ENCODE measurements at places on chromosomes 11 and 22.
A peak's percentile ranks its signal among the peaks of the same experiment; 100 is the strongest.

- no peak for DNase-seq
These were observed 54.4 kb upstream of the GRK2 start for GRCh38 chr11:67211656-67212436.

- DNase-seq: peak; percentile 95
These were observed 4.3 kb upstream of the SBF2 start for GRCh38 chr11:10298342-10298741.

DNA sequence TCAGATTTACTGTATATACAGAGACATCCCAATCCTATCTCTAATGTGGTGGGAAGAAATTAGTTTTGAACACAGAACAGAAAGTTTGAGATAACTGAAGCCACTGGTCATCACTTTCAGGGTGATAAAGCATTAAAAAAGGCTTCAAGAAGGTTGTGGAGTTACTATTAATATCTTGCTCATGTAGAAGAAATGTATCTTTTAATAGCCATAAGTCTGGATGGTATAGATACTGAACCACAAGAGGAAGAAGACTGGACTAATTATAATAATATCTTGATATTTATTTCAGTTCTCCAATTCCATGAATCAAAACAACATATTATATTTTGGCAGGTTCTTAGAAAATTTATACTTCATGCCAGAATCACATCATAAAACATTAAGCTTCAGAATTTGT is 137.1 kb downstream of the TMEM135 start:
- DNase-seq: no peak

- no peak for DNase-seq
These were observed 26.8 kb downstream of the CLDN25 start for GRCh38 chr11:113806406-113806805.

GRCh38 chr22:35544189-35544588 is 3.6 kb downstream of the RASD2 start:
- no peak for DNase-seq

GRCh38 chr11:66920978-66921784 is 37.0 kb downstream of the PC start:
- DNase-seq: no peak

DNA sequence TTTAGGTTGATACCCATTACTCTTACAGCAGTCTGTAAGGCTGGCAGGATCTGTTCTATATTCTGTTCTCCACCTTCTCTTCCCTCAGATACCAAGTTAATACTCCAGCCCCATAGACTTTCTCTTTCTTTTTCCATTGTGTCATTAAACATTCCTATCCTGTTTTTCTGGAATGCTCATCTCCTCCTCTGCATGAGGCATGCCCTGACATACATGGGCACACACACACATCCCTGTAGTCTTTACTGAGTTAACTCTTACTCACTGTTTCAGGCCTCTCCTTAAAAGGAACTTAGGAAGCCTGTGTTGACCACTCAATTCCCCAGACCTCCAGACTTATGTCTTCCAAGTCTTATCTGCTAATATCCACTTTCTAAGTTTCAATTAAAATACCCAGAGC is 476.8 kb downstream of the METTL15 start:
- DNase-seq: peak; percentile 42

- no peak for DNase-seq
These were observed 17.2 kb upstream of the MPZL2 start for GRCh38 chr11:118281284-118281683.

DNA sequence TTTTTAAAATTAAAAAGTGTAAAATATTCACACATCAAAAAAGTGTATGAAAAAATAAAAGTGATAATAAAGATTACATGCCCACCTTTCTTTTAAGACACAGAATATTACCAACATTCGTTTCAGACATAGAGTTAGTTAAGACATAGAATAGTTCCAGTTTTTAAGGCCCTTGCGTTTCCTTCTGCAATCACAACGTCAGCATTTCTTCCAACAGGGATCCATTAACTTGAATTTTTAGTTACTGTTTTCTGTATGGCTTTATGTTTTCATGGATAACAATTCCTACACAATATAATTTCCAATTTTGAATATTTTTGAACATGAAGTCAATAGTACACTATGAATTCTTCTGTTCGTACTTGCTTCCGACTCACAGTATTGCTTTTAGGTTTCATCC is 170.8 kb upstream of the C11orf87 start:
- no peak for DNase-seq

- no peak for DNase-seq
These were observed 7.6 kb upstream of the FJX1 start for GRCh38 chr11:35610631-35611030.

GRCh38 chr11:72535194-72535547 is 100.8 kb upstream of the CLPB start:
- no peak for DNase-seq

- DNase-seq: no peak
These were observed 5.1 kb downstream of the ACCS start for GRCh38 chr11:44071157-44071556.

DNA sequence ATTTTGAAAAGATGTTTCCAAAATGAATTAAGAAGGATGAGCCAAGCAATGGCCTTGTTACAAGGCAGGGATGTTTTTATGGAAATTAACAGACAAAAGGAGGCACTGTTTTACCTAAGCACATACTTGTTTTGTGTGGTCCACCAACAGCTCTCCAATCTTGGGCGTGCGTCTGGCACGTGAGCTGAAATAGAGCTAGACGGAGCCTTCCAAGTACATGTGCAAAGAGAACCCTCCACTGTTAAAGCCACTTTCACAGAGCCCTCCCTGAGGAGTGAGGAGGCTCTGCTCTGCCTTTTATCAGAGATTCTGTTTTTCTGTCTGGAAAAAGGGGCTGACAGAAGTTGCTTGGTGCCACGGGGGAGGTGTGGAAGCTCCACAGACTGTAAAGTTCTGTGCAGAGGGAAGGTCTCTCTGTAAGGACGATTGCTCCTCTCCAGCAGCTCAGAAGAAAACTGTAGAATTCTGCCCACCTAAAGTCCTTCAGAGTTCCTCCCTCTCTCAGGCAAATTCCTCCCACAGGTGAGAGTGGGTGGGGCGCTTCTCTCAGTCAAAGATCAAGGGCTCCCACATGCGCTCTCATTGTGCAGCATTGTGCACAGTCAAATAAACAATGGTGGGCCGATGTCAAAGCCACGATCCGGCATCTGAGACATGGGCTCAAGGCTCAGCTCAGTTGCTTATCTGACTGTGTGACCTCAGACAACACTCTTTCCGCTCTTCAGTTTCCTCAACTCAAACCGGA is 92.6 kb upstream of the CSNK2A3 start:
- no peak for DNase-seq

DNA sequence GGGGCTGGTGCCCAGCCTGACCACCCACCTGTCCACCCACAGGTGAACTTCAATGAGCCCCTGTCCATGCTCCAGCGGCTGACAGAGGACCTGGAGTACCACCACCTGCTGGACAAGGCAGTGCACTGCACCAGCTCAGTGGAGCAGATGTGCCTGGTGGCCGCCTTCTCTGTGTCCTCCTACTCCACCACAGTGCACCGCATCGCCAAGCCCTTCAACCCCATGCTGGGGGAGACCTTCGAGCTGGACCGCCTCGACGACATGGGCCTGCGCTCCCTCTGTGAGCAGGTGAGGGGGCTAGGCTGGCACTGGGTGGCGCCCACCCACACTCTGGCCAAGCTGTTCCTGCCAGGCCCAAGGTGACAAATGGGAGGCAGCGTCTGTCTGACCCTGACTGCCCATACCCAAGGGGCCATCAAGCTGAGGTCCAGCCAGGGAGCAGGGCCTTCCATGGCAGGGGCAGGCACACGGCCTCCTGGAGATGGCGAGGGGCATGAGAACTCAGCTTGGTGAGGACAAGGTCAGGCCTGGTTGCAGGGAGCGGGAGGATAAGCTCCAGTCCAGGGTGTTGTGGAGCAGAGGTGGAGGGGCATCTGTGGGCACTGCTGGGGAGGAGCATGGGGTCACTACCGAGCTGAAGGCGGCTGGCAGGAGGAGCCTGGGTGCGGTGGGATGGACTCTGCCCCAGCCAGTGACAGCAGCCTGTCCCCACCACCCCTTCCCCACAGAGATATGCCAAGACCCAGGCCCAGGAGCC is 77.7 kb downstream of the MORC2 start:
- no peak for DNase-seq

DNA sequence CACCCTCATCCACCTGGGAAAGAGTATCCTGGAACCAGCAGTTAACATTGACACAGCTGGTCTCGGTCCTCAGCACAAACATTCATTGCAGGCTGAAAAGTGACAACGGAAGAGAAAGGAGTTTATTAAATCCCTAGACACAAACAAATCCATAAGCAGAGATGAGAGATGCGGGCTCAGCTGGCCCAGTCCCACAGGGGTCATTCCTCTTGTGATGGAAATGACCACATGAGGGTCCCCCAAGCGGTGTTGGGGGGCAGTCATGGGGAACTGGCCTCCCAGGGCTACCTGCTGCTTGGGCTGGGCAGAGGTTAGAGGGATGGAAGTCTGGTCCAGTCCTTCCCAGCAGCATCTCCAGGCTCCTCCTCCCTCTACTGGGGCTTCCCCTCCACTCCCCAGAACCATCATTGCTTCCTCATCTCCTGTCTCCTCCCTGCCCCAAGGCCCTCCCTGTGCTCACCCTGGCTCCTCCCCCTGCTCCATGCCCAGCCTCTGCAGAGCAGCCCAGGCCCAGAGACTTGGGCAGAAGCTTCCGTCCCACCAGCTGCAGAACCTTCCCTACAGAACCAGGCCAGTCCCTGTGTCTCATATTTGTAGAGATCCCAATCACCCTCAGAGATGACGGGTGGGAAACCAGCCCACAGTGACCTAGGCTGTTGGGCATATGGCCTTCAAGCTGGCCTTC is 5.4 kb upstream of the IGLL5 start:
- DNase-seq: no peak

DNA sequence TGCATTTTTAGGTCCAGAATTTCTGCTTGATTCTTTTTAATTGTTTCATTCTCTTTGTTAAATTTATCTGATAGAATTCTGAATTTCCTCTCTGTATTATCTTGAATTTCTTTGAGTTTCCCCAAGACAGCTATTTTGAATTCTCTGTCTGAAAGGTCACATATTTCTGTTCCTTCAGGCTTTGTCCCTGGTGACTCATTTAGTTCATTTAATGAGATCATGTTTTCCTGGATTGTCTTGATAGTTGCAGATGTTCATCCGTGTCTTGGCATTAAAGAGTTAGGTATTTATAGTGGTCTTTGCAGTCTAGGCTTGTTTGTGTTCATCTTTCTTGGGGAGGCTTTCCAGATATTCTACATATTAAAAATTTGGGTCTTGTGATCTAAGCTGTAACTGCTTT is 694.8 kb upstream of the CCDC179 start:
- peak; percentile 73 for DNase-seq

DNA sequence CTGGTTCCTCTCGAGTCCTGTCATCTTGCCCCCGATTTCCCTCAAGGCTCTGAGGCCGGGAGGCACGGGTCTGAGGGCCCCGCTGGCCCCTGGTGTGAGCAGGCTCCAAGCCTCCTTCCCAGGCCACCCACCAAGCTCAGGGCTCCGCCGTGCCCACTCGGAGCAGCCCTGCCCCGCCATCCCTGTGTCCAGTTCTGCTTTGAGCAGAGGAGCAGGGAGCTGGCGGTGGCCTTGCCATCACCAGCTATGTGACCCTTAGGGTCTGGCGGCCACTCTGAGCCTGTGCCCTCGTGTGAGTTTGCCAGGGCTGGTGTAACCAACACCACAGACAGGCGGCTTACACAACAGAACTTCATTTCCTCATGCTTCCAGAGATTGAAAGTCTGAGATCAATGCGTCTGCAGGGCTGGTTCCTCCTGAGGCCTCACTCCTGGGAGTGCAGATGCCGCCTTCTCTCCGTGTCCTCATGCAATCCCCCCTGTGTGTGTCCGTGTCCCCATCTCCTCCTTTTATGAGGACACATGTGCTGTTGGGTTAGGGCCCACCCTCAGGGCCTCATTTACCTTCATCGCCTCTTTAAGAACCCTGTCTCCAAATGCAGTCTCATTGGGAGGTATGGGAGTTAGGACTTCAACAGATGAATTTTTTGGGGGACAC is 36.5 kb upstream of the CELSR1 start:
- no peak for DNase-seq

GRCh38 chr11:132770829-132771530 is 761.3 kb downstream of the OPCML start:
- DNase-seq: peak; percentile 11

DNA sequence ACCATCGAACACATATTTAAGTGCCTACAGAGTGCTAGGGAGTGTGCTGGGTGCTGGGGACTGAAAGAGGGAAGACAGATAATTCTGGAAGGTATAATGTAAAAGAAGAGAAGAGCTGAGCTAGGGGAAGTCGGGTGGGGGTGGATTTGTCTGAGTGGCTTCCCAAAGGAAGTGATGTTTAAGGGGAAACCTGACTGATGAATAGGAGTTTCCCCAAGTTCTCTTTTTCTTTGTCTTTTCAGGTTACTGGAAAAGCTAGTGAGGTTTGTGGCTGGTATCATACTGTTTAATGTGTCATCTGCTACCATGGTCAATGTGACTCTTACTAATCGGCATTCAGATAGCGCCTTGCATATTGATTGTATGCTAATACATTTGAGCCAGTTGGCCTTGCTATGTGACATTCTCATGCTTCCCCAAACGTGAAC is 151.6 kb upstream of the MTMR2 start:
- DNase-seq: peak; percentile 73

DNA sequence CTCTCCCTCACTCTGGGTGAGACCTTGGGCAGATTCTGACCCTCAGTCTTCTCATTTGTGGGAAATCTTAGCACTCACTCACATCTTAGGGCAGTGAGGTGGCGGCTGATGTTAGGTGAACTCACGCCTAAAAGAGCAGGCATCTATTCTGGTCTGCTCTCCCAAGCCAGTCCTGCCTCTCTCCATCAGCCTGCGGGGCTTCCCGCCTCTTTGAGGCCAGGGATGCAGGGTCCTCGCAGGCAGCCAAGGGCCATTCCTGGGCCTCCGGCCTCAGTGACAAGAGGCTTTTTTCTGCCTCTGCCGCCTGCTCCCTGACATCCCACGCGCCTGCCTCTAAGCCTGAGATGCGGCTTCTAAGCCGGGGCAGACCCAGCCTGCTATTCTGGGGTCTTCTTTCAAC is 13.8 kb upstream of the FGF4 start:
- no peak for DNase-seq

DNA sequence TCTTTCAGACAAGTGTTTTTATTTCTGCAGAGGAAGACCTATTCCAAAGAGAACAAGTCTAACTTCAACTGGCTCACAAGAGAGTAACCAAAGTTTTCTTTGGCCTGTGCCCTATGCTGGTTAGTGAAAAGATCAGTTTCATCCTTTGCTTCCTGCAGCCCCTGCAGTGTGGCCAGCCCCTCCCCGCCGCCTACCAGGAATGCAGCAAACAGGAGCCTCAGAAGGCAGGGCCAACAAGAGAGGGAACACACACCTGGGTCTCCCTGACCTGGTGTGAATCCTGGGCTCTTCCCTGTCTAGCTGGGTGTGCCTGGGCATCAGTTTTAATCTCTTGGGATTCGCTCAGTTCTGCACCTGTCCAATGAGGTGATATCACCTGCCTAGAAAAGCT is 21.5 kb upstream of the SCARF2 start:
- no peak for DNase-seq
